ENCODE measurements at places on chromosomes 7 and 10. TPM values are rescaled to one million over a fixed set of nuclear protein-coding genes. Genes with fewer than 3 reads are reported as not detected.

SVIL gene
- total RNA-seq, result 65.8 TPM

FFAR4 gene
- total RNA-seq, result not detected

SNCG gene
- not detected for total RNA-seq

ACTL6B gene
- not detected for total RNA-seq

CAMK2B gene
- total RNA-seq, result 31.8 TPM

VGF gene
- not detected for total RNA-seq

ADARB2 gene
- 0.19 TPM for total RNA-seq

OPTN gene
- 75.2 TPM for total RNA-seq

Measured in myocyte (in vitro differentiated cells).